ENCODE measurements at places on chromosomes 6 and 20. TPM values are rescaled to one million over a fixed set of nuclear protein-coding genes. Genes with fewer than 3 reads are reported as not detected.

SNAP91 gene
- total RNA-seq, result not detected

DLK2 gene
- total RNA-seq, result 0.90 TPM

RNF39 gene
- not detected for total RNA-seq

APOM gene
- 1.4 TPM for total RNA-seq

CEP250 gene
- total RNA-seq, result 38.3 TPM

SYNE1 gene
- 159 TPM for total RNA-seq

SLC25A27 gene
- 0.28 TPM for total RNA-seq

SOX18 gene
- not detected for total RNA-seq

C6orf132 gene
- 0.72 TPM for total RNA-seq

GUCA1A gene
- total RNA-seq, result under 0.01 TPM

THEMIS gene
- total RNA-seq, result under 0.01 TPM

Measured in IMR-90 (cell line).